G401 (cell line): ENCODE measurements at places on chromosomes 4 and X.

DNA sequence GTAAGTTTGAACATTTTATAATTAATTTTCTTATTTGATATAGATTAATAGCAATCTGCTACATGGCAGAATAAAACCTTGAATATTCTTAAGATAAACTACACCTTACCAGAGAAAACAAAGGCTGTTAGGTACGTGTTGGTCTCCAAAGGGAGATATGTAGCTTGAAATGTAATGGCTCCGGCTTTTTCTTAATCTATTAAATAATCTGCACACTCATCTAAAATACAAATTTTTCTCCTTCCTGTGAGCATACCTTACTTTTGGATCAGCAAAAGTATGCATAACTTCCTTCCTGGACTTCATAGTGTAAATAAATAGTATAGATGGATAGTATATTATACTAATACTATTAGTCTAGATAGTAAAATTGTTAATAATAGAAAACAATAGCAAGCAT, 141.3 kb downstream of the JADE1 start:
- DNase-seq: no peak

DNA sequence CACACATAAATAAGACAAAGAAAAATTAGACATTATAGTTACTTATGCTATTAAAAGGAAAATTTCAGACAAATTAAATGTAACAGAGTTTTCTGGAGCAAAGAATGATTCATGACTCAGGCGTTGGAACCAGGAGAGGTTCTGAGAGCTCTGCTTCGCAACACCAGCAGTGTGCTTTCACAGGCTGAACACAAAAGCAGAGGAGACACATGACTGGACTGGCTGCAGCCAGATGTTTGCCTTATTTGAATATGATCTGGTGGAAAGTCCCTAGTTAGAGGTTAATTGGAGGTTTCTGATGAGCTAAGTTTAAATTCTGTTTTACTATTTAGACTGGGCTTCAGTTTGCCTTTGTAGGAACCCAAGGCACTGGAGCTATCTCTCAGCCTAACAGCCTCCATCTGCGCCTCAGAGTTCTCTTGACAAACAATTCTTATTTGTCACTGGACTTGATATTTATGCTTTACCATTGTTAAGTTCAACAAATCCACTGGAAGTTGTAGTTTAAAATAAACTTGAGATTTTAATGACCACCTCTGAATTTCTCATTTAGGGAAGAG, 16.2 kb downstream of the BOD1L1 start:
- no peak for DNase-seq

DNA sequence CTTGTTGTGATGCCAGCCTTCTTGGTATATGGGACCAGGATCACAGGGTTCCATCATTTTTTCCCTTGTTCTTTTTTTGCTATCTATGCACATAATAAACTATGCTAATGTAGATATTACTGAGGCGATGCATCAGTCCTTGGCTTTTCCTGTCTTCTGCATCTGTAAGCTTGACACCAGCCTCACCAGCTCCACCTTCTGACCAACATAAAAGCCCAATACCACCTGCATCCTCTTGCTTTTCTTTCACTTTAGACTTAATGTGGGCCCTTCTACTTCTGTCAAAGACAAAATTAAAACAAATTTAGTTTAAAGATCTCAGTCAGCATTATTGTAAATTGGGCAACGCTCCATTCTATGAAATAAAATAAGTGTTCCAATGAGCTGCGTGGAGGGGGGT, 1718.8 kb upstream of the PCDH10 start:
- no peak for DNase-seq

DNA sequence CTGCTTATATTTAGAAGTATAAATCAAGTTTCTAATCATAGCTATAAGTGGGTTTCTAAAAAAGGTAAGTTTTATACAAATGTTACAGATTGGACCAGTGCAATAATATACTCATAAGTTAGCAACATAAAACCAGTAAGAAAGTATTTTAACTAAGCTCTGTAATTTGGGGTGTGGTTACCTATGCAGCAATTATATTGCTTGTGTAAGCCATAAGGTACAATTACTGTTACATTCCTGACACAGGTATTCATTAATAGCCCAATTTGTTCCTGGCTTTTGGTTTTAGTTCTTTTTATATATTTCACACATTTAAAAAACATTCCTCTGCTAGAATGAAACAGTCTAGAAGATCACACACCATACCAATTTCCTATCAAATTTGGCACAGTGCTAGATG, 115.1 kb downstream of the FRYL start:
- DNase-seq: no peak
